A549 treated with AZD2906 at 1 μM for 4 hours (cell line): ENCODE measurements at places on chromosomes 2 and 18. TPM values are rescaled to one million over a fixed set of nuclear protein-coding genes. Genes with fewer than 3 reads are reported as not detected.

The ICOS gene
- total RNA-seq = not detected in 5 replicates

The ZNF804A gene
- not detected in 5 replicates for total RNA-seq

The TMEM17 gene
- 3.9 to 4.6 TPM (median 4.2 TPM) in 5 replicates for total RNA-seq

The C2orf80 gene
- not detected in 5 replicates for total RNA-seq

The REG1B gene
- not detected in 5 replicates for total RNA-seq

The SALL3 gene
- total RNA-seq = not detected in 5 replicates

The CMPK2 gene
- 0.34 to 1.4 TPM (median 0.46 TPM) in 5 replicates for total RNA-seq

The RGPD4 gene
- 0.03 to 0.07 TPM (median 0.05 TPM) in 4 of 5 replicates, not detected in the other for total RNA-seq

The SPATA3 gene
- total RNA-seq = not detected in 5 replicates

The IL36B gene
- total RNA-seq = 0.11 to 0.14 TPM in 2 of 5 replicates, not detected in the others

The FSHR gene
- not detected in 5 replicates for total RNA-seq

The EML6 gene
- 1.3 to 1.5 TPM (median 1.4 TPM) in 5 replicates for total RNA-seq

The IL36G gene
- total RNA-seq = not detected in 5 replicates

The SERPINB2 gene
- total RNA-seq = 0.05 to 0.09 TPM (median 0.05 TPM) in 3 of 5 replicates, not detected in the others

The GPR45 gene
- 0.06 TPM in 1 of 5 replicates, not detected in the others for total RNA-seq

The APCDD1 gene
- 0.02 to 0.17 TPM (median 0.07 TPM) in 4 of 5 replicates, not detected in the other for total RNA-seq

The FBXO36 gene
- total RNA-seq = 0.93 to 1.7 TPM (median 1.3 TPM) in 5 replicates

The PAPOLG gene
- total RNA-seq = 6.8 to 10.6 TPM (median 8.7 TPM) in 5 replicates

The TWIST2 gene
- total RNA-seq = 8.5 to 16.9 TPM (median 14.4 TPM) in 5 replicates

The RESP18 gene
- not detected in 5 replicates for total RNA-seq

The LOXL3 gene
- 0.31 to 0.60 TPM (median 0.49 TPM) in 5 replicates for total RNA-seq

The DSG4 gene
- not detected in 5 replicates for total RNA-seq

The SLC39A6 gene
- total RNA-seq = 41.0 to 56.8 TPM (median 45.9 TPM) in 5 replicates

The MTHFD2 gene
- 138 to 150 TPM (median 145 TPM) in 5 replicates for total RNA-seq

The FBXO15 gene
- total RNA-seq = 0.48 to 1.1 TPM (median 0.62 TPM) in 5 replicates

The CACNB4 gene
- 0.04 to 0.14 TPM (median 0.10 TPM) in 5 replicates for total RNA-seq

The PPP4R3B gene
- 27.2 to 31.0 TPM (median 29.5 TPM) in 5 replicates for total RNA-seq

The KCNJ3 gene
- not detected in 5 replicates for total RNA-seq

The MROH2A gene
- total RNA-seq = 0.11 to 0.23 TPM (median 0.18 TPM) in 4 of 5 replicates, not detected in the other

The ARL4C gene
- total RNA-seq = 36.5 to 45.7 TPM (median 39.1 TPM) in 5 replicates

The IL36A gene
- total RNA-seq = not detected in 5 replicates

The CCL20 gene
- 3.5 to 6.9 TPM (median 5.9 TPM) in 5 replicates for total RNA-seq

The NT5C1B gene
- not detected in 5 replicates for total RNA-seq

The FHOD3 gene
- total RNA-seq = 2.2 to 2.9 TPM (median 2.3 TPM) in 5 replicates

The SPP2 gene
- not detected in 5 replicates for total RNA-seq
